ENCODE measurements at places on chromosomes 1 and 21. TPM values are rescaled to one million over a fixed set of nuclear protein-coding genes. Genes with fewer than 3 reads are reported as not detected.

DNA sequence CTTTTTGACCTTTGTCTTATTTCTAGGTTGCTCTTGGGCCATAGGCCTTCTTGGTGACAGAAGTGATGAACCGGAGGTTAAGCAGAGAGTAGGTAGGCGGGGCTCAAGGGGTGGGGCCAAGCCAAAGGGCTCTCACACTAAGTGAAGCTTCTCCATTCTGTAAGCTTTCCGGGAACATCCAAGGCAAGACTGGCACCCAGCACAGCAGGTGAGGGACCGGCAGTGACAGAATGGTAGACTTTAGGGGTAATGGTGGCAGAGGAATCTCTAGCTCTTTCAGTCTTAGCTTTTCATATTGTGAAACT, at the start of gene TNFAIP8L2:
Gene TNFAIP8L2 (plus strand): TSS at position 135 of the 305 bp plus-strand sequence. CDS start 2,049 bp downstream, outside the sequence.
- peak; percentile 44 for DNase-seq

- DNase-seq = no peak
Measured at GRCh38 chr1:93519199-93519829, 71.4 kb downstream of the FNBP1L start.

DNA sequence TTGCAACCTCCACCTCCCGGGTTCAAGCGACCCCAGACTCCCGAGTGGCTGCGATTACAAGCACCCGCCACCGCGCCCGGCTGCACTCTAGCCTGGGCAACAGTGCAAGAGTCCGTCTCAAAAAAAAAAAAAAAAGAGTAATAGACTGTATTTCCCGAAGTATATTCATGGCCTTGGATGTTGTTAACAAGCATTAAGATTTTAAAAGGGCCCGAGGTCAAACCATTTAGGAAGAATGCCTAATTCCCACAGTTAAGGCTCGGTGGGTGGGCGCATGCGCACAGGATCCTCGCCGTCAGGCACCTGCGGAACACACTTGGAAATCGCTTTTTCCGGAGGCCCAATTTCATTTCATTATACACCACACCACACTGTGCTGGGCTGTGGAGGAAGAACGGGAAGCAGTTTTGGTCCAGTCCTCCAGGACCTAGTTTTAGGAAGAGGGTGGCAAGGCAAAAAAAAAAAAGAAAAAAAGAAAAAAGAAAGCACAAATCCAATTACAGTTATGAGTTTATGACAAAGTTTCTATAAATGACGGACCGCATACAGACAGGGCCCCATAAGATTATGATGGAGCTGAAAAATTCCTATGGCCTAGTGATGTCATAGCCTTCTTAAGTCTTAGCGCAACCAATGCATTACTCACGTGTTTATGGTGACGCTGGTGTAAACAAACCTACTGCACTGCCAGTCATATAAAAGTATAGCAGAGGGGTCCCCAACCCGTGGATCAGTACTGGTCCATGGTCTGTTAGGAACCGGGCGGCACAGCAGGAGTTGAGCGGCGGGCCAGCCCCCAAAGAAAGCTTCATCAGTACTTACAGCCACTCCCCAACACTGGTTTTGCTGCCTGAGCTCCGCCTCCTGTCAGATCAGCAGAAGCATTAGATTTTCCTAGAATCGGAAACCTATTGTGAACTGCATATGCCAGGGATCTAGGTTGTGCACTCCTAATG, 38.2 kb downstream of the H3-3A start:
- no peak for DNase-seq

- no peak for DNase-seq
Measured at GRCh38 chr1:23426828-23427227, 2.3 kb upstream of the TCEA3 start.

DNA sequence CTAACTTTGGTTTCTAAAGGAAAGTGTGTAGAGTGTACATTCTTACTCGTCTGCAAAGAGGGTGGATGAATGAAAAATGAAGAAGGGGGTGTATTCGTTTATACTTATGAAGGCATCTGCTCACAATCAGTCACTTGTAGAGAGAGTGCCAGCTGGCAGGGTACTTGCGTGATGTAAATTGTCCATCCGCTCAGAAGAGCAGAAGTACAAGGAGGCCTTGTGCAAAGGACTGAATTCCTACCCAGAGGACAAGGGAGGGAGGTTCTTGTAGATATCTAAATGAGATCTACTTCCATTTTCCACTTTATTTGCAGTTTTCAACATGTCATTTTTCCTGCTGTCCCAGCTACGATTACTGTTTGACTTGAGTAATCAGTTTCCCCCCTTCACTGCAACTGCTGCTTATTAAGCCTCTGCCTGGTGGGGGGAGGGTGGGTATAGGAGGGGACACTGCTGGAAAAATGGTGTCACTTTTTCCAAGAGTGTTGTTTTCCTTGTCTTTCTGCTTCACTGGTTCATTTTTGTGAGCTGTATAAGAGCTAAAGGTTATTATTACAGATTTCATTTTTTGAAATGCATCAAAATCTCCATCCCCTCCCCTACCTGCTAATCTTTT, 67.3 kb downstream of the LAMC1 start:
- peak; percentile 32 for DNase-seq

GRCh38 chr1:239353536-239353935, 32.8 kb upstream of the CHRM3 start:
- no peak for DNase-seq

GRCh38 chr1:212481438-212481767, 48.7 kb downstream of the NENF start:
- DNase-seq = no peak

- no peak for DNase-seq
Measured at GRCh38 chr1:228514421-228514820, 27.2 kb downstream of the RNF187 start.

DNA sequence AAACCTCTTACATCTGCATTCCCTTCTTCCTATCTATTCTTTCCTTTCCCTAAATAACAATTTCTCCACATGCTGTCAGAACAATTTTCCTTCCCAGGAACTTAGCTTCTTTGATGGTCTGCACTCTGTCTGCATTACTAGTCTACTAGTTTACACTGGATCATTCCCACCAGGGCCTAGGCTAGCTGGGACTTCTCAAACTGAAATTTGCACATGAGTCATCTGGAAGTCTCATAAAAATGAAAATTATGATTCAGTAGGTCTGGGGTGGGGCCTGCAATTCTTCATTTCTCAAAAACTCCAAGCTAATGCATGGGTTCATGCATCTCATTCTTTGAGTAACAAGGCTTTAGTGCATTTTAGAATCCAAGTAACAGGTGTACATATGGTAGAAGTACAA, 74.2 kb downstream of the GABPA start:
- no peak for DNase-seq

DNA sequence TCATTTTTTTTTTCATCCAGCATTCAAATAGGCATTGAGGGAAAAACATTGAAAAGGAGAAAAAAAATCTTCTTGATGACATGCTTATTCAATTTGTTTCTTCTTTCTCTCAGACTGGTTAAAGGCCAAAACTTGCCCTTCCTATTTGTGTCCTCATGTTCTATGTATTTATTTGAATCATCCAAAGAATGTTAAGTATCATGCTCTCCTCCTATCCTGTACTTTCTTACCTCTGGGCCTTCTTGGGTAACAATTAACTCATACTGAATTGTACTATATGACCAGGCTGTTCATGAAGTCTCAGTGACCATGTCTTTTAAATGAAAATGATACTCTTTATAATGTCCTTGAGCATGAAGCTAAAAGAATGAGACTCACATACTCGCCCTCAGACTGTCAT, 36.5 kb upstream of the DENND1B start:
- DNase-seq = no peak

GRCh38 chr1:245652116-245652515, 497.3 kb downstream of the KIF26B start:
- DNase-seq = no peak

- no peak for DNase-seq
Measured at GRCh38 chr1:5267603-5268235, 613.3 kb downstream of the AJAP1 start.

The DIRAS3 gene
- 7.5 TPM for total RNA-seq

The RPS6KA1 gene
- total RNA-seq = 37.2 TPM

The PTPRC gene
- total RNA-seq = 14.0 TPM

The C1orf141 gene
- total RNA-seq = not detected

The C2CD2 gene
- 37.5 TPM for total RNA-seq

The FAM3B gene
- total RNA-seq = not detected

The CR1L gene
- total RNA-seq = 1.0 TPM

The UBE2U gene
- total RNA-seq = not detected

All from tibial nerve (tissue), 4 donors.